ENCODE measurements at places on chromosomes 5 and 9.

DNA sequence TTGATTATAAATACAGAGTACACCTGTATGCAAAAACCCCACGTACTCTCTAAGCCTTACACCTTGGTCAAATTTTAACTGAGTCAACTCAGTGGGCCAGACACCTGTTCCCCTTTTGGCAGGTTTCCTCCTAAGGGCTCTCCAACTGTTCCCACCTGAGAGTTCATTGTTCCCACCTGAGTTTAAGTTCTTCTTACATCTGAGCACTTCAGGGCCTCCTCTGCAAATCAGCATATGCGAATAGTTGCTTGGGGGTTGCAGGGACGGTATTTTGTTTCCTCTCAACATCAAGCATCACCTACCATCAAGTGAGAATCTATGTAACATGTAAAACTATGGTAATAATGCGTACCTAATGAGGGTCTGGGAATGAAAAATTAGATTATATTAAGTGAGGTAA, 300.0 kb downstream of the PIK3R1 start:
- DNase-seq: no peak

DNA sequence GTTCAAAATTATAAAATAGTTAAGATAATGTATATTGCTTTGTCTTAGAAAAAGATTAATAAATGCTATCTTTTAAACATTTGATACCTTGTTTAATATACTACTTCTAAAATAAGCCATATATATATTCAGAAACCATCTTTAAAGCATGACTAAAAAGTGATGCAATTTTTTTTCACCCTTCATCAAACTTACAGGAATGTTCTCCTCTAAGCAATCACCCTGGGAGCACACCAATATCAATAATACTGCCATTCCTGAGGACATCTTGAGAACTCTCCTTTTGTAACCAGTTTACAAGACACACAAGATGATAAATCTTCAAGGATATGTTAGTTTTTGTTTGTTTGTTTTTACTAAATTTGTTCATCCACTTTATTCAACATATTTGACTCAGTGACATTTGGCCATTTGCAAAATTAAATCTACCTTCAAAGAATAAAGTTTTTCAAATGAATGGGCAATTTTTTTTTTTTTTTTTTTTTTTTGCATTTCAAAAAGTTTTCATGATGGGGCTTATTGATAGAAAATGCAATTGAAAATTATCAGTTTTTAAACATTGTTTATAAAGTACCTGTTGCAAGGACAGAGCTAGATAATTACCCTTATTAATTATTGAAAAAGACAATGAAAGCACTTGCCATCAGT, 17.2 kb downstream of the FOXD1 start:
- no peak for DNase-seq

DNA sequence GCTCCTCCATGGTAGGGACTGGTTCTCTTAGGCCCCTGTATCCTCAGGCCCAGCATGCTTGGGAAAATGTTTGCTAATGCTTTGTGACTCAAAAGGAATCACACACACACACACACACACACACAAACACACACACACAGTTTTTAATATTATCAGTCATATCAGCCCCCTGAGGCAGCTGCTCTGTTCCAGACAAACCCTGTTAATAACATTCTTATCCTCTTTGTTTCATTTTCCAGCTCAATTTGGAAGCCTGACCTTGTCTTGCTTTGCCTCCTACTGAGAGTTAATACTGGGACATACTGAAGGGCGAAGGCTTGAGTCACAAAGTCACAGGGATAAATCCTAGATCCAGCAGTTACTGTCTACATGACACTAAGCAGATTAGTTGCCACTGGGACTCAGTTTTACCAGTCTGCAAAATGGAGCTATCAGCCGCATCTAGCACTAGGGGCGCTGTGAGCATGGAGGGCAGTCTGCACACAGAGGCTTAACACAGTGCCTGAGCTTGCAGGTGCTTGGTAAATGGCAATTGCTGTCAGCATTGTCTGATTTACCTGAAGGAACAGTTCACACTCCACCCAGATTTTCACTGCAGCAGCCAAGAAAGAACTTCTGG, 37.1 kb upstream of the KCNMB1 start:
- no peak for DNase-seq

DNA sequence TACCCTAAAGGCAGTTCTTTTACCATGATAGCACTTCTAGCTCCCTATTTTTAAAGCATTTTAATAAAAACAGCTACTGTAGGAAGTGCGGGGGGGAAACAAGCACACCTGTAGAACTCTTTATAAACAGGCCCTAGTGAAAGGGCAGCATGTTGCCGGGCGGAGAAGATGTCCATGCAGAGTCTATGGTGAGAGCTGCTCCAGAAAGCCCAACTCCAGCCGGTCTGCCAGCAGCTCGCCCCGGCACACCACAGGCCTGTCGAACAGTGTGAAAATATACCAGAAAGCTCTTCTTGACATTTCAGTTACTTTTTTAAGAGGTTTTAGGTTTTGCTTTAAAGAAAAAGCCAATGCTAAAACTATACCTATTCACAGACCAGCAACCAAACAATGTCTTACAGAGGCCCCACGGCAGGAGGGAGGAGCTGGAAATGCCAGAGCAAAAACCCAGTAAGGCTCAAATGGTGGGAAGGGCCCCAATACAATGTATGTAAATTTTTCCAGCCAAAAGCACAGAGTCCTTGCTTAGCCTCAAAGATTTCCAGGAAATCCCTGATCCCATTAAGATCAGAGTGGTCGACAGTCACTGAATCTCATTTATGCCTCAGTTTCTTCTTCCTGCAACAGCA, 121.2 kb downstream of the SAXO1 start:
- DNase-seq: peak; percentile 61

- DNase-seq: no peak
Measured at GRCh38 chr5:59542851-59543820, 350.4 kb downstream of the PDE4D start.

- no peak for DNase-seq
Measured at GRCh38 chr5:162995568-162995967, 441.8 kb upstream of the CCNG1 start.

DNA sequence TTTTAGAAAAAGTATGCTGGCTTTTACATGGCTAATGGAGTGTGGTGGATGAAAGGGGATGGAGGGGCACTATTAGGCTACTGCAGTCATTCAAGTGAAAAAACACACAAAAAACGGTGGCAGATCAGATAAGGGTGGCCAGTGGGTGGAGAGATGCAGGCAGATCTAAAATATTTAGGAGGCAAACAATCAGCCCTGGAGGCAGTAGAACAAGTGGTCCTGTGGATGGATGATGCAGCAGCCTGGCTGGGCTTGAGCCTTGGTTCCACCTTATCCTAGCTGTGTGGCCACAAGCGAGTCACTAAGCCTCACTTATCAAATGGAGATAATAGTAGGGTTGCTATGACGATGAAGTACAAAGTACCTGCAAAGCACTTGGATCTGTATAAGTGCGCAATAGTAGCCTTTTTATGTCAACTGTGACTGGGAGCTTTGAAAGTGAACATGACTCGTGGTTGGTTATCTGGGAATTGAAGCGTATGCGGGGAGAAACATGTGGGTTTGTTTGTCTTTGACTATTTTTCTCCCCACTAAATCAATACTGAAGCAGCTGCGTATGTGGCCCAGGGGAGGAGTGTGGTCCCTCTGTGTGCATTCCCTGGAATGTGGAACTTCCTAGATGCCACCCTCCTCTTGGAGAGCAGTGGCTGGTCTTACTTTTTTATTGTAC, 20.2 kb downstream of the NSG2 start:
- DNase-seq: peak; percentile 31

DNA sequence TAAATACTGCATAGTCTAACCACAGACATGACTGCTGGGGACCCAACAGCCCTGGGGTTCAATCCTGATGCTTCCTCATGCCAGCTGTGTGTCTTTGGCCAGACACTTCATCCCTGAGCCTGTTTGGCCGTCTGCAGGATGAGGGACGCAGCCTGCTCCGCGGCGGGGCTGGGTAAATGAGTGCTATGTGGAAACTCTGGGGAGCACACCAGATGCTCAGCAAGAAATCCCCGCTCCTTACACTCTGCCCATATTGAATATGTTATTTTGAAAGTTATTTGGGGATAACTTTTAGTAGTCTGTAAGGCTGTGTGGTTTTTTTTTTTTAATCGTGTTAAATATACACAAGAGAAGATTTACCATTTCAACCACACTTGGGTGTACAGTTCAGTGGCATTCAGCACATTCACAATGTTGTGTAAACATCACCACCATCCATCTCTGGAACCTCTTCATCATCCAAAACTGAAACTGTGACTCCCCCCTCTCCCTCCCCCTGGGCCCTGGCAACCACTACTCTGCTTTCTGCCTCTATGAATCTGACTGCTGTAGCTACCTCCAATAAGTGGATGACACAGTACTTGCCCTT, 42.7 kb downstream of the SH3PXD2B start:
- no peak for DNase-seq

GRCh38 chr9:108473209-108474112, 382.3 kb downstream of the ACTL7B start:
- peak; percentile 4 for DNase-seq

DNA sequence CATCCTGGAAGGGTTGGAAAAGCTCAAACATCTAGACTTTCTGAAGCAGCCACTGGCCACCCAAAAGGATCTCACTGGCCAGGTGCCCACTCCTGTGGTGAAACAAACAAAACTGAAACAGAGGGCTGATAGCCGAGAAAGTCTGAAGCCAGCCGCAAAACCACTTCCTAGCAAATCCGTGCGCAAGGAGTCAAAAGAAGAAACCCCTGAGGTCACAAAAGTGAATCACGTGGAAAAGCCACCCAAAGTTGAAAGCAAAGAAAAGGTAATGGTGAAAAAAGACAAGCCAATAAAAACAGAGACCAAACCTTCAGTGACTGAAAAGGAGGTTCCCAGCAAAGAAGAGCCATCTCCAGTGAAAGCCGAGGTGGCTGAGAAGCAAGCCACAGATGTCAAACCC, 87.6 kb downstream of the MAP1B start:
- no peak for DNase-seq

GRCh38 chr5:97418462-97418861, 235.4 kb upstream of the RIOK2 start:
- no peak for DNase-seq

- no peak for DNase-seq
Measured at GRCh38 chr5:144391044-144391443, 220.4 kb downstream of the KCTD16 start.

DNA sequence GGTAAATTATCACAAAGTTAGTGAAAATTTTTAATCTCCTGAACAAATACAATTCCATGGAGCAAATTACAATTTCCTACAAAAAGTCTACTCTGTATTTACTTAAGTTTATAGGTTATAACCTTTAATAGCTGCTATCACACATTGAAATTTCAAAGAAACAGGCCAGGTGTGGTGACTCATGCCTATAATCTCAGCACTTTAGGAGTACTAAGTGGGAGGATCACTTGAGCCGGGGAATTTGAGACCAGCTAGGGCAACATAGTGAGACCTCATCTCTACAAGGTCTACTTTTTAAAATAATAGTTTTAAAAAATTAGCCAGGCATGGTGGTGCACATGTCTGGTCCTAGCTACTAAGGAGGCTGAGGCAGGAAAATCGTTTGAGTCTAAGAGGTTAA, 50.3 kb downstream of the HINT1 start:
- no peak for DNase-seq

- DNase-seq: no peak
Measured at GRCh38 chr9:137956039-137956438, 78.5 kb downstream of the CACNA1B start.

- DNase-seq: no peak
Measured at GRCh38 chr5:96703384-96703920, 41.3 kb downstream of the CAST start.

- DNase-seq: no peak
Measured at GRCh38 chr5:10116594-10116993, 133.1 kb downstream of the ATPSCKMT start.

DNA sequence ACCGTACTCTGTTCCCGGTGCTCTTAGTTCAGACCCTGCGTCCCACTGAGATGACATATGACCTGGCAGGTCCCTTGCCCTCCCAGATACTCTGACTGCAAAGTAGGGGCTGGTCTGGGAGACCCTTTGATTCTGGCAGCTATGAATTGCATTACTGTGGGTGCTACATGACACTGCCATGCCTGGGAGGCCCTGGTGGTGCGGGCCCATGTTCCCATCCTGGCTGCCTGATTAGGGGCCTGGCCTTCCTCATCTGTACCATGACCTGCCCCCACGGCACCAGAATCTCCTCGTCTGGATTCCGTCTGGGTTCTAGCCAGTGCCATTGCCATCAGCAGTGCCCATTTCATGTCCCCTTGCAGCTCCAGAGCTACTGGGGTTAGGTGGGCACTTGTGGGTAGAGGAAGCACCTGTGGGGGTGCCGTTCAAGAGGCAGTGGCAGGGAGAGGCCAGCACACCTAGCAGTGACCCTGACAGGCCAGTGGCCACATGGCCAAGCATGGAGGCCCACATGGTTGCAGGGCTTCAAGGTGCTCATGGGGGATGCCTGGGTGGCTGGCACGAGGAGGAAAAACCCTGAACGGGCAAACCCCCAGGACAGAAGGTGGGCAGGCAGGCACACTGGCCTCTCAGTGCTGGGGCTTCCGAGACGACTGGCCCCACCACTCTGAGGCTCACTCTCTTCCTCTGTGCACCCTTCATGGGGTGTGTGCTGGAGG, 69.7 kb downstream of the PHF2 start:
- no peak for DNase-seq

- no peak for DNase-seq
Measured at GRCh38 chr9:89880161-89880560, 275.3 kb downstream of the GADD45G start.

DNA sequence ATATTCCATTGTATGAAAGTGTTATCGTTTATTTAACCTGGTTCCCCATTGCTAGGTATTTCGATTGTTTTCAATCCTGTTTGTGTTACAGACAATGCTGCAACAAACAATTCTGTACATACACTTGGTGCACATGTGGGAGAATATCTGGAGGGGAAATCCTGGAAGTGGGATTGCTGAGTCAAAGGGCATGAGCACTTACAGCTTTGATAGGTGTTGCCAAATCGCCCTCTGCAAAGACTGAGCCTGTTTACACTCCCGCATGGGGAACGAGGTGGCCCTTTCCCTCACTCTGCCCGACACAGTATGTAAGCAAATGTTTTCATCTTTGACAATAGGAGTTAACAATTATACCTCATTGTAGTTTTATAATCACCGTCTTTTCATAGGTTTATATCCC, 66.2 kb downstream of the PDE6A start:
- DNase-seq: no peak

DNA sequence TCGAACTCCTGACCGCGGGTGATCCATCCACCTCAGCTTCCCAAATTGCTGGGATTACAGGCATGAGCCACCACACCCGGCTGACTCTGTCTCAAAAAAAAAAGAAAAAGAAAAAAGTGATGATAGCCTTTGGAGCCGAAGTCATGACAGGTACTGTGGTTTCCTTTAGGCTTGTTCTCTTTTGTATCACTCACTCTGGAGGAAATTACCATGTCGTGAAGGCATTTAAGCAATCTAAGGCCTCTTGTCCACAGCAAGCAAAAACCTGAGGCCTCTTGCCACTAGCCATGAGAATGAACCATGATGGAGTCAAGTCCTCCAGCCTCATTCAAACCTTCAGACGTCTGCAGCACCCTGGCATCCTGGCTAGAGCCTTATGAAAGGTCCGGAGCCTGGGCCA, 286.1 kb downstream of the RAB3C start:
- no peak for DNase-seq

GRCh38 chr5:5678909-5679308, 256.4 kb downstream of the ICE1 start:
- peak; percentile 57 for DNase-seq

- no peak for DNase-seq
Measured at GRCh38 chr9:113503131-113503541, 39.6 kb downstream of the RGS3 start.

GRCh38 chr5:139961435-139962157, 81.5 kb downstream of the NRG2 start:
- peak; percentile 29 for DNase-seq
